Esophagus muscularis mucosa (tissue), 4 donors: ENCODE measurements at places on chromosomes 6 and 20. TPM values are rescaled to one million over a fixed set of nuclear protein-coding genes. Genes with fewer than 3 reads are reported as not detected.

DPM1 gene
- 33.6 TPM for total RNA-seq

E2F1 gene
- total RNA-seq: 2.9 TPM

GABRR1 gene
- 0.13 TPM for total RNA-seq

PRSS16 gene
- not detected for total RNA-seq

DNA sequence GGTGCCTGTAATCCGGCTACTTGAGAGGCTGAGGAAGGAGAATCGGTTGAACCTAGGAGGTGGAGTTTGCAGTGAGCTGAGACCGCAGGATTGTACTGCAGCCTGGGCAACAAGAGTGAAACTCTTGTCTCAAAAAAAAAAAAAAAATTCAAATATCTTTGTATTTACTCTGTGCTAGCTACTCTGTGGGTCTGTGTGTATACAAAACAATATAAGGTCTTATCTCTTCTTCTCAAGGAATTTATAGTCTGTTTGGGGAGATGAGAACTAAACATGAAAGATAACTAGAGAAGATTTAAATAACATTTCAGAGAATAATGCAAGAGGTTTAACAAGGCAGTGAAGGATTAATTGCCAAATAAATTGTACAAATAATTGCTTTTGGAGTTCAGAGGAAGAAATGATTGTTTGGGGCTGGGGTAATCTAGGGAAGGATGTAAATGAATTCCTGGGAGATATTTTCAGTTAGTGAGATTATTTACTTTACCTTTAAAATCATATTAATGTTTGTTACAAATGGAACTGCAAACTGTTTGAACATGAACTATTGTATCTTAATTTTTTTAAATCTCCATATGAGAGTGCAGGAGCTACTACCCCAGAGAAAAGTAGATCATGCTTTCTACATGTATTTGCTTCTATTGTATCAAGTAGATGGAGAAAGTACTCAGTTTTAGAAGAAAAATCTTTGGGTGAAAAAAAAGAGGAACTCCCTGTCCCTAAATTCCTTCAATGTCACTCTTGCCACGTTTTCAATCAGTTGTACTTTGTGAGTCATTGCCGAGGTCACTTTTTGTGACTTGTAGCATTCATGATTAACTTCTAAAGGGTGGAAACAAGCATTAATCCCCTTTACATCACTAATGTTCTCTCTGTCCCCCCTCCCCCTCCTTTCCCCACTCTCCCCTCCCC, 39.0 kb downstream of the NCOA3 start:
- H3K36me3 ChIP-seq: peaks cover 2% of the 10 kb centered on the region
- H3K4me1 ChIP-seq: peaks cover 30% of the 10 kb centered on the region
- no peak overlapping the region for H3K4me3 ChIP-seq

- DNase-seq: no peak
- no peak overlapping the region for H3K4me3 ChIP-seq
- H3K4me1 ChIP-seq: peaks cover 85% of the 10 kb centered on the region
- no peaks in the 10 kb centered on the region for H3K27me3 ChIP-seq
- no peaks in the 10 kb centered on the region for H3K36me3 ChIP-seq
- H3K27ac ChIP-seq: no peak overlapping the region
These were observed 10.7 kb downstream of the ARID1B start for GRCh38 chr6:156787569-156788492.

- H3K4me1 ChIP-seq: no peaks in the 10 kb centered on the region
- DNase-seq: no peak
- H3K4me3 ChIP-seq: no peak overlapping the region
- H3K27ac ChIP-seq: no peak overlapping the region
- no peaks in the 10 kb centered on the region for H3K27me3 ChIP-seq
These were observed 130.9 kb upstream of the DEFB112 start for GRCh38 chr6:50180646-50181045.

DNA sequence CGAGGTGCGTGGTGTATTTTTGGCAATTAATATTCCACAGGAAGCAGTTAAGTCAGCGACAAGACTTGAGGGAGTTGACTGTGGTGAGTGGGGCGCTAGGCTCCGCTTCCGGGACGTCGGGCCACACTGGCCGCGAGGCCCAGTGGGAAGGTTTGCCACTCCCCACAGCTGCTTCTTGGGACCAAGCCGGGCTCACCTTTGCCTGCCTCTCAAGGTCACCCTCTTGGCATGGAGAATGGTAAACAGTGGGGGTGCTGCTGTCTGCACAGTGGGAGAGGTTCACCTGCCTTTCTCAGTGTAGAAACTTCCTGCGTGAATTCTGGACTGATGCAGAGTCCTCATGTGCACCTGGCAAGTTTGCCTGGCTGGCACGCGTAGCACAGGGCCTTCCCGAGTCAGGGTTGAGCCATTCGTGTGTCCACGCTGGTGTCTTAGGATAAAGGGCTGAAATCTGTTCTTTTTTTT, 6.4 kb downstream of the OSBPL2 start:
- no peaks in the 10 kb centered on the region for H3K27me3 ChIP-seq
- DNase-seq: no peak

GRCh38 chr6:153073841-153074240, 57.2 kb downstream of the RGS17 start:
- H3K27ac ChIP-seq: no peak overlapping the region
- no peak overlapping the region for H3K4me3 ChIP-seq
- no peaks in the 10 kb centered on the region for H3K27me3 ChIP-seq
- H3K4me1 ChIP-seq: no peaks in the 10 kb centered on the region
- DNase-seq: no peak

GRCh38 chr6:9100869-9101580, 665.7 kb upstream of the SLC35B3 start:
- H3K36me3 ChIP-seq: no peaks in the 10 kb centered on the region
- H3K4me3 ChIP-seq: no peak overlapping the region
- H3K27ac ChIP-seq: no peak overlapping the region
- H3K27me3 ChIP-seq: no peaks in the 10 kb centered on the region

DNA sequence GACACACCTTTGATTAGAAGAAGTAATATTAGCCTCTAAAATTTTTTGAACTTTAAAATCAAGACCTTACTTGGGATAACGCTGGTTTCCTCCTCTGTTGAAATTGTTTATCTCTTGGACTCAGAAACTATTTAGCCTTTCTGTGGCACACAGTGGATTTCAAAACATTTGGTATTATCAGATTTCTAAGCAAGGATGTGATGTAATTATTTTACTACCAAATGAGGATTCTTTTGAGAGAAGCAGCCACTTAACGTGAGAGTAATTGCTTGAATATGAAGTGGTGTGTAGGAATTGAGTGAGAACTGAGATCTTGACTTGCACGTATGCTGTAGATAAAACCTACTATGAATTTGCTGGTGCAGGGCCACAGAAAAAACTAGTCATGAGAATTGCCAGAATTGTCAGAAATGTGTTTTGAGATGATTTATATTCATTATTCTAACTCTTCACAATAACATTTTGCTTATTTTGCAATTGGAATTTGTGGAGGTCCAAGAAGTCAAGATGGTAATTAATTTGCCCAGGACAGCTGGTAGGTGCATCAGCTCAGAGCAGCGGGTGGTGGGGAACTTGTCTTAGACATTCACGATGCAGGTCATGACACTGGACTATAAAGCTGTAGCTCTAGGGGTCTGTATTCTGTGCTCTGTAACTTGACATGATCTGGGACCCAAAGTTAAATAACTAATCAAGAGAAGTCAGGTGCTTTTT, 53.4 kb downstream of the AKAP12 start:
- H3K4me3 ChIP-seq: no peak overlapping the region
- H3K27me3 ChIP-seq: no peaks in the 10 kb centered on the region
- no peaks in the 10 kb centered on the region for H3K36me3 ChIP-seq
- DNase-seq: no peak

- no peaks in the 10 kb centered on the region for H3K4me1 ChIP-seq
- no peak for DNase-seq
- H3K27ac ChIP-seq: no peak overlapping the region
These were observed 207.7 kb upstream of the SNX9 start for GRCh38 chr6:157615420-157615769.
